ENCODE measurements at places on chromosomes 3 and 15.

DNA sequence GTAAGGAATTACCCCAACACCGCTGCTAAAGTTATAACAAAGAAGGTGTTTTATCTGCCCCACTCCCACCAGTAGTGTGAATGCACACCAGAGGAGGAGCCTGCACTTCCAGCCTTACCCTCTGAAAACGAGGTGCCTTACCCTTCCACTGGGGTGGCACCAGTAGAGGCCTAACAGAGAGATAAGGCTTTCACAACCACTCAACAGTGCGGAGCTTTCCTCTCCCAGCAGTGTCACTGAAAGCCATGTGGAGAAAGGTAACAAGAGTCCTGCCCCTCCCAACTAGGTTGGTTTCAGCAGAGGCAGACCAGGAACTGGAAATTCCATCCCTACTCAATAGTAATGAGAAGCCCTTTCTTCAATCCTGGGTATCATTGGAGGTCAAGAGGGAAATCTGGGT lies 539.2 kb downstream of the VGLL3 start:
- no peak for DNase-seq

GRCh38 chr15:74062671-74063070 lies 19.7 kb downstream of the GOLGA6A start:
- no peak for DNase-seq

- no peak for DNase-seq
These were observed 36.6 kb upstream of the THSD4 start for GRCh38 chr15:71078506-71079207.

- no peak for DNase-seq
These were observed 127.1 kb upstream of the SMAD3 start for GRCh38 chr15:66938114-66938830.

GRCh38 chr3:42071904-42072812 lies 19.0 kb upstream of the TRAK1 start:
- DNase-seq = no peak

Measured in CD4-positive, alpha-beta T cell treated with Interleukin-21 for 1 hour (primary cell).